Activated naive CD8-positive, alpha-beta T cell treated with anti-CD3 and anti-CD28 coated beads, Interleukin-2, amount 10 ng/mL, durations not matched to agents 7 days and 5 days (primary cell): ENCODE measurements at places on chromosomes 11 and 22. TPM values are rescaled to one million over a fixed set of nuclear protein-coding genes. Genes with fewer than 3 reads are reported as not detected.

The CLP1 gene
- 18.2 TPM for total RNA-seq

The KCTD21 gene
- total RNA-seq = 8.6 TPM

The CLDN5 gene
- total RNA-seq = not detected

The LMO2 gene
- 0.48 TPM for total RNA-seq

The PIWIL4 gene
- 1.5 TPM for total RNA-seq

DNA sequence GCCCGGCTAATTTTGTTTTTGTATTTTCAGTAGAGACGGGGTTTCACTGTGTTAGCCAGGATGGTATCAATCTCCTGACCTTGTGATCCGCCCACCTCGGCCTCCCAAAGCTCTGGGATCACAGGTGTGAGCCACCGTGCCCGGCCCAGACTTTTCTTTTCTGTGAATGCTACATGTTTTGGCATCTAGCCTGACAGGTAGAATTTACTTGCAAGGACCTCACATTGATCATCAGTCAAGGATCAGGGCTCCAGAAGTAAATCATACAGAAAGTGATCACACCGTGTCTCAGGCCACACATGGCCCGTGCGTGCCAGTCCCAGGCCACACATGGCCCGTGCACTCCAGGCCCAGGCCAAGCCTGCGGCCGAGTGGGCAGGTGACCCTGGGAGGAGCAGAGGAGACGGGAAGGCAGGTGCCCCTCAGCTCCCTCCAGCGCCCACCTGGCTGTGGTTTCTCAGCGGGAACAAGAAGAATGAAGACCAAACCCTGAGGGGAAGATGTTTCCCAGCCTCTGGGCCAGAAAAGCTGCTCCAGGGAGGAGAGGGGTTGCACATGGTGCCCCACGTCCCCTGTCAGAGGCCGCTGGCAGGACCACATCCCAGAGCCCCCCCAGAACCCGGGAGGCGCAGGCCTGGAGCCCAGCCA lies 76.2 kb downstream of the BRD1 start:
- DNase-seq = no peak

GRCh38 chr11:134445601-134446325 lies 33.7 kb upstream of the B3GAT1 start:
- no peak for DNase-seq

GRCh38 chr11:127470306-127470884 lies 469.8 kb upstream of the KIRREL3 start:
- DNase-seq = no peak

- DNase-seq = no peak
Observed at GRCh38 chr11:47305734-47306483, 36.0 kb downstream of the MADD start.

- DNase-seq = no peak
Observed at GRCh38 chr11:70365544-70365927, 32.8 kb upstream of the CTTN start.

GRCh38 chr11:57073128-57073527 lies 84.4 kb downstream of the OR5AK2 start:
- no peak for DNase-seq

DNA sequence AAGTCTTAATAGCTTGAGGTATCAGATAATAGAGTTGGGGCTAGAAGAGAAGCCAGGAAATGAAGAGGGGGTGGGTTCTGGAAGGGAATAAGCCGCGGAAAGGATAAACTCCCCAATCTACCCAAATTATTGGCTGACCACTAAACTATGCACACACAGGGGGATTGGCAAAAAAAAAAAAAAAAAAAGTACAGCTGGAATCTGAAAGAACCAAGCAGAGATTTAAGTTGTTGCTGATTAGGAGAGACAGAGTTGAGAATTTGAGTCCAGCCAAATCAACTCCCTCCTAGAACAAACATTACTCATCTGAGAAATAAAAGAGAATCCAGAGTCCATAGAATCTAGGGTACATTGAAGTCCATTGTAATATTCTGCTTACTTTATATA lies 134.9 kb downstream of the CCDC81 start:
- DNase-seq = no peak

GRCh38 chr11:132977241-132977640 lies 555.1 kb downstream of the OPCML start:
- no peak for DNase-seq

- no peak for DNase-seq
Observed at GRCh38 chr11:120877746-120878365, 146.0 kb upstream of the TBCEL start.

GRCh38 chr11:130439160-130439519 lies 9.3 kb upstream of the ADAMTS15 start:
- DNase-seq = peak; percentile 49

DNA sequence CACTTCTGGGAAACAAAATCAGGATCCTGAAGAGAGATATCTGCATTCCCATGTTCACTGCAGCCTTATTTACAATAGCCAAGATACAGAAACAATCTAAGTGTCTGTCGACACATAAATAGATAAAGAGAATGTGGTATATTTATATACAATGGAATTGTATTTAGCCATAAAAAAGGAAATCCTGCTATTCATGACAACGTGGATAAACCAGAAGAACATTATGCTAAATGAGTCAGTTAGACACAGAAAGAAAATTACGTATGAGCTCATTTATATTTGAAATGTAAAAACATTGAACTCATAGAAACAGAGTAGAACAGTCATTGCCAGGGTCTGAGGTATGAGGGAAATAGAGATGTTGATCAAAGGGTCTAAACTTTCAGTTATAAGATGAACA lies 6.1 kb downstream of the MRPL17 start:
- DNase-seq = no peak

GRCh38 chr22:35660291-35661127 lies 12.3 kb downstream of the APOL6 start:
- DNase-seq = no peak

DNA sequence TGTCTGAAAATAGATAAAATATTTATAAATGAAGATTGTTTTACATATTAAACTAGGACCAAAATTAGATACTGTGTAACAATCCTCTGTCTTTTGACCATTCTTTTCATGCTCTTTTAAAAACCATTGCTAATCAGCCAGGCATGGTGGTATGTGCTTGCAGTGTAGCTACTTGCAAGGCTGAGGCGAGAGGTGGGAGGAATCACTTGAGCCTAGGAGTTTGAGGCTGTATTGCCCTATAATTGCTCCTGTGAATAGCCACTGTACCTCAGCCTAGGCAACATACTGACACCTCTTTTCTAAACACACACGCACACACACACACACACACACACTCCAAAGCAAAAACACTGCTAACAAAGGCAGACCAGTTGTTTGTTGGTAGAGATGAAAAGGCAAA lies 259.2 kb downstream of the JRKL start:
- DNase-seq = no peak

DNA sequence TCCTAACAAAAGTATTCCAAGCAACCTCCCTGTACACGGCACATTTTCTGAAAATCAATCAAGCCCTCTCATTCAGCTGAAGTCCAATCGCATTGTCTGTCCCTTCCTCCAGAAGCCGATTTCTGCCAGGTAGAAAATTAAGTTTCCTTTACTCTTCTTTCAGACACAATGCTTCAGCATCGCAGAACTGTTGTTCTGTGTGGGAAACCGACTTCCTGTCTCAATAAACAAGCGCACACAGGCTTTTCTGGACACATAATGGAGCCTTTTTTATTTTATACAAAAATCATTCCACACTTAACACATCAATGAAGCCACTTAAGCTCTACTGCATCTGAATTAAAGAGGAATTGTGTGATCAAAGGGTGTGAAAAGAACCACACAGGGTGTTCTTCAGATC lies 75.6 kb downstream of the BLID start:
- no peak for DNase-seq
